ENCODE measurements at places on chromosomes 1 and 21.
A peak's percentile ranks its signal among the peaks of the same experiment; 100 is the strongest.

DNA sequence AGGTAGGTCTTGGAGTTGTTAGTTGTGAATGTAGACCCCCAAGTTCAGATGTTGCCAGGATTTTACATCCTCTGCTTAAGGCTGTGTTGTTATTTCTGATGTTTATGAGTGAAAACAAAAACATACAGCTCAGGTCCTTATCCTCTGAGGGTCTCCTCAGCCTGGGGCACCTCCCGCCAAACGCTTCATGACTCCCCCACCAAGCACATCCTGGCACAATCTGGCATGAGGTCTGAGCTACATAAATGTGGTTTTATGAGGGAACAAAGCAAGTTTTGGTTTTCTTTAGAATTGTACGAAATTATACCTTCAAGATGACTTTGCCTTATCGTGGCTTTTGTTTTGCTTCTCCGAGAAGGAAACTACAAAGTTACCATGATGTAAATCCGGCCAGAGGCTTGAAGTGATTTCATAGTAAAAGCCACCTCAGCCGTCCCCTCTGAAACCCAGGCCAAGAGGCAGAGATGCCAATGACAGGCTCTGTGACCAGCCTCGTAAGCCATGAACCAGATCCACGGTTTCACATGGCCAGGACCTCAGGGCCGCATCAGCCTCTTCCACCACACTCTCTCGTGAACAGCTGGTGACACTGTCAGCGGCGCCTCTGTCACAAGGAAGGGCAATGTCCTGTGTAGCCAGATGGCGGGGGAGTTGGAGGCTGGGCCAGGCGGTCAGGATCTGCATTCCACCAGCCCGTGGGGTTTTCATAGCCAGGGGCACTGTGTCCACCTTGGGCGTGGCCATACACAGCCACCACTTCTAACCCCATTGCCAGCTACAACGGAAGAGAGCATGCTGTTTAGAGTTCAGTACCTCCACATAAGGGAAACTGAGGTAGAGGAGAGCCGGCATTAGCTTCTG lies 199.4 kb downstream of the KIF26B start:
- DNase-seq: no peak

DNA sequence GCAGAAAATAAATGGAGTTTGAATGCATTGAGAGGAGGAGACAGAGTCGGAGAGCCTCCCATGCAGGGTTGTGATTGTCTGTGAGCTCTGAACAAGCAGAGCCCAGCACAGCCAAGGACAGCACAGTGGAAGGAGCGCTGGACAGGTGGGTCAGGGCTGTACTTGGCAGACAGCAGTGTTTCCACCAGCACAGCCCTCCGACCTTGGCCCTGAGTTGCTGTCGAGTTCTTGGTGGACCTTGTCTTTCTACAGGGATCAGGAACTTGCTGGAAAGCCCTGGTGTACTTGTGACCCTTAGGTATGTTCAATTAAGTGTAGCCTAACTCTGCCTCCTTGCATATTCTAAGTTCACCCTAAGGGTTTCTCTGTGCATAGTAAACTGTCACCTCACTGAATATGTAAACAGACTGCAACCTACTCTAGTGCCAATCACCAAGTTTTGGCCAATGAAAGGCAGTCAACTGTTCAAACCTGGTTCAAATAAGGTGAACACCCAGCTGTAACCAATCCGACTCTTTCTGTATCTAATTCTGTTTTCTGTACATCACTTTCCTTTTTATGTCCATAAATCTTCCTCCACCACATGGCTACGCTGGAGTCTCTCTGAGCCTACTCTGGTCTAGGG lies 86.6 kb upstream of the SLC25A33 start:
- no peak for DNase-seq

- DNase-seq: no peak
Measured at GRCh38 chr1:9119745-9120144, 9.2 kb downstream of the GPR157 start.

- DNase-seq: peak; percentile 21
Measured at GRCh38 chr1:2334883-2335534, 56.3 kb downstream of the MORN1 start.

DNA sequence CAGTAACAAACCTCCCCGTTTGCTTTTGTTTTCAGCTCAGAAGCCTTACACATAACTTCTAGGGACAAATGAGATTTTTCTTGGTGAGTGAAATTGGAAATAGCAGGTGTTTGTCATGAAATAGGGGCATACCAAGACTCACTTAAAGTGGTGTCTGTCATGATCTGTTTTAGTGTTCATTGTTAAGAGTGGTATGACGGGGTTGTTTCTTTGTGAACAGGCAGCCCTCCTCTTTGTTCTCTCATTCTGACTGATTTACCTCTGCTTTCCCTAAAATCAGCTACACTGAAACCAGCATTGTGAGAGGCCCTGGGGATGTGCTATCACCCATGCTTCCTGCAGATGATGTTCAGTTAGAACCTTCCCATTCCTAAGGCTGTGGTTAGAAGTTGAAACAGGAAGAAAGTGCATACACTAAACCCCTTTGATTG lies 2.5 kb upstream of the ERO1B start:
- no peak for DNase-seq

Measured in foreskin keratinocyte (primary cell).